Stimulated activated CD4-positive, alpha-beta T cell treated with anti-CD3 and anti-CD28 coated beads, Interleukin-4, amount 100 ng/mL, for 48 hours (primary cell): ENCODE measurements at places on chromosomes 7 and 10.

- no peak for DNase-seq
These were observed 4.8 kb upstream of the KCP start for GRCh38 chr7:128915271-128915819.

DNA sequence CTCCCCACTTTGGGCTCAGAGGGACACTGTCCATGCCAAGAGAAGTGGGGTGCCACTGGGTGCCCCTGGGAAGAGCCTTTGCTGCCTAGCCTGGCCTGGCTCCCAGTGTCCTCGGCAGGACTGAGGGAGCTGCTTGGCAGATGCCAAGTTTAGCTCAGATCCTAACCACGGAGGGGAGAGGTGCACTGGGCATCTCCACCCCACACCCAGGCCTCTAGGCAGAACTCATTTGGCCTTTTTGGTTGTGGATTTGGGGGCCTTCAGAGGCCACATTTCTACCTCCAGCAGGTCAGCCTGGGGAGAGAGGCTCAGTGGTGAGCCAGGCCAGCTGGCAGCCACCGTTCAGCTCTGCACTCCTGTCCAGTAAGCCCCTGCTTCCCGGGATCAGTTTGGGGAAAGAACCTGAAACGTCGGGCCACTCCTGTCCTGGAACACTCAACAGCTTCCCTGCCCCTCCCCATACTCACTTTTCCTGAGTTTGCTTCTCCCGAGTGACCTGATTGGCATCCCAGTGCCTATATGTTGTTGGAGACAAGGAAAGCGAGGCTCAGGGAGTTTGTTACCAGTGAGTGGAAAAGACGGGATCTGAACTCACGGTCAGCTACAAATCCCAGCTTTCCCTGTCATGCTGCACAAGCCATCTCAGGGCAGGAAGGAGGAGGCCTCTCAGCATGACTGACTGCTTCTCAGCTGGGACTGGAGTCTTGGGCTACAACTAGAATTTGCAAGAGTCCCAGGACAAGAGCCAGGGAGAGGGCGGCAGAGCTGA, 11.2 kb upstream of the CXCL12 start:
- no peak for DNase-seq

DNA sequence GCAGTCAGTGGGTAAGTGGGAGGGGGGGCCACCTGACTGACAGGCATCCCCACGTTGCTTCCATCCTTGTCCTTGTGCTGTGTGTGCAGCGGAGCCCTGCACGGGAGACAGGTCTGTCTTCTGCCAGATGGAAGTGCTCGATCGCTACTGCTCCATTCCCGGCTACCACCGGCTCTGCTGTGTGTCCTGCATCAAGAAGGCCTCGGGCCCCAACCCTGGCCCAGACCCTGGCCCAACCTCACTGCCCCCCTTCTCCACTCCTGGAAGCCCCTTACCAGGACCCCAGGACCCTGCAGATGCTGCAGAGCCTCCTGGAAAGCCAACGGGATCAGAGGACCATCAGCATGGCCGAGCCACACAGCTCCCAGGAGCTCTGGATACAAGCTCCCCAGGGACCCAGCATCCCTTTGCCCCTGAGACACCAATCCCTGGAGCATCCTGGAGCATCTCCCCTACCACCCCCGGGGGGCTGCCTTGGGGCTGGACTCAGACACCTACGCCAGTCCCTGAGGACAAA, 24.8 kb downstream of the TBATA start:
- no peak for DNase-seq

DNA sequence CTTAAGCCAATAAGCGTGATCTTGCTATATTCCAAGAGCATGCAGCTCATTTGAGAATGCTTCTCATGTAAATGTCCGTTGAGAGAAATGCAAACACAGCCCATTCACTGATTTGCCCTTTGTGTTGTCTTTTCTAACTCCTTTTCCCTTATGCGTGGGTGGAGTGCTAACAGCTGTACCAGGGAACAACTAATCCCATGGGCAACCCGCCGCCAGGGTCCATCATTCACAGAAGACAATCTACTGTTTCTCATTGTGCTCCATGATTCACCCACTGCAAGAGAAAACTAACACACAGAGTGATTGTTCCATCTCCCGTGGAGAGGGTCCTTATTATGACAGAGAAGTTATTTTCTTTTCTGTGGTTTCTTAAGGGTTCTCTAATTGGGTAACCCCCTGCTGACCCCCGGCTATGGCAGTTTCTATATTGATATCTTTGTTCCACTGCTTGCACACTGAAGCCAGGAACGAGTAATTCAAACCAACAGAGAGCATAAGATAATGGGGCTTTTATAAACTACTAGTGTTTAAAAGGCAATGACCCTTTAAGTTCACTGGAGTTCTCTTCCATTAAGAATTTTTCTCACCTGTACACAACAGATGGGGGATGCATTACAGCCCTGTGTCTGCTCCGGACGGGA, 298.7 kb downstream of the BAMBI start:
- DNase-seq = no peak

GRCh38 chr7:147570390-147570789, 1020.2 kb upstream of the C7orf33 start:
- DNase-seq = no peak

GRCh38 chr7:37352974-37353948, 95.4 kb downstream of the ELMO1 start:
- peak; percentile 61 for DNase-seq

- no peak for DNase-seq
These were observed 60.1 kb downstream of the ZRANB1 start for GRCh38 chr10:125002047-125002422.

GRCh38 chr10:127952918-127953317, 46.0 kb downstream of the PTPRE start:
- no peak for DNase-seq

GRCh38 chr7:79300573-79300972, 152.9 kb downstream of the MAGI2 start:
- no peak for DNase-seq

DNA sequence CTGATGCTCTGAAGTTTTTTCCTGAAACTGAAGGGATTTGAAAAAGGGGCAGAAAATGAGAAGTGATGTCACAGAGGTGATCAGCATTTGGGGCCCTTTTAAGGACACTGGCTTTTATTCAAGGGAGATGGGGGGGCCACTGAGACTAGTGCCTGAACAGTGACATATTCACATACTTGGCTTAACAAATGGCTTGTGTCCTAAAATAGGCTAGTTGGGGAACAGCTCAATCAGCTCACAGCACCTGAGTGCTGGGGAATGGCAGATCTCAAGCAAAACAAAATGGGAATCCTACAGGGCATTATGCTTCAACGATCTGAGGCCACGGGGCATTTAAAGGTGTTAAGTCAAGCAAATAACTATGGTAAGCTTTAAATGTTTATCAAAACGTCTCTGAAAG, 90.1 kb downstream of the UBE2H start:
- DNase-seq = no peak

- DNase-seq = no peak
These were observed 438.6 kb downstream of the TNS3 start for GRCh38 chr7:47143339-47143738.

GRCh38 chr7:139600306-139600705, 76.8 kb downstream of the CLEC2L start:
- DNase-seq = no peak

GRCh38 chr7:75977743-75978142, 16.7 kb downstream of the TMEM120A start:
- DNase-seq = no peak

DNA sequence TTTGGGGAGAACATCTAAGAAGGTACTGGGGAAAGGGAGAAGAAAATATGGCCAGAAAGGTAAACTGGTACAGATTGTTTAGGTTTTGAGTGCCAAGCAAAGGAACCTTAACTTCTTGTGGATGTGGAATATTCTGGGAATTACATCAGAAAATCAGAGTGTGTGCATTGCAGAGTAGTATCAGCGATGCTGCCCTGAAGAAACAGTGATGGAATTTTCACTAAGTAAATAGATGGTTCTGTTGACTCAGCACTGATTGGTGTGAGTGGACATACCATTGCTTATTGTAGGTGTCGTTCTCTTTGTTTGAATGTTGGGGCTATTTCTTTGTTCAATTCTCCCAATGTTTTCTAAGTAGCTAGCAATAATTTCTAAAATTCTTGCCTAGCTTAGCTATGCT, 24.4 kb upstream of the AKR1B1 start:
- no peak for DNase-seq

GRCh38 chr7:118281196-118281595, 56.7 kb downstream of the ANKRD7 start:
- no peak for DNase-seq

DNA sequence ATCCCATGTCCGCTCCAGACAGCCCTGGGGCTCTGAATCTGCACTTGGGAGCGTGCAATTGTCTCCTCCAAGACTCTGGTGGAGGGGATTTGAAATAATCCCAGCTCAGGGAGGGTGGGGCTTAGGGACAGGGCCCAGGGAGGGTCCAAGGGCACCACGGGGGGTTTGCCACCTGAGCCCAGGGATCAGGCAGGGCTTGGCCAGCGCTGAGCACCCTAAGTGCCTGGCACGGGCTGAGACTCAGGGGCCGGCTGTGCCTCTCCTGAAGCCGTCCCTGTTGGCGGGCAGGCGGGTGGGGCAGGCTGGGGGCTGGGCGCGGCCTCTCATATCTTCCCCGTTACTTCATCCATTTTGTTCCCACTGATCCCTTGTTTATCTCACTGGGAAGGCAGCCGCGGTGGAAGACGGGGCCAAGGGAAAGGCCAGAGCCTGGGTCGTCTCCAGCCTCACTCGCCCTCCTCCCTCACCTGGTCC, 41.8 kb upstream of the ELN start:
- DNase-seq = no peak

DNA sequence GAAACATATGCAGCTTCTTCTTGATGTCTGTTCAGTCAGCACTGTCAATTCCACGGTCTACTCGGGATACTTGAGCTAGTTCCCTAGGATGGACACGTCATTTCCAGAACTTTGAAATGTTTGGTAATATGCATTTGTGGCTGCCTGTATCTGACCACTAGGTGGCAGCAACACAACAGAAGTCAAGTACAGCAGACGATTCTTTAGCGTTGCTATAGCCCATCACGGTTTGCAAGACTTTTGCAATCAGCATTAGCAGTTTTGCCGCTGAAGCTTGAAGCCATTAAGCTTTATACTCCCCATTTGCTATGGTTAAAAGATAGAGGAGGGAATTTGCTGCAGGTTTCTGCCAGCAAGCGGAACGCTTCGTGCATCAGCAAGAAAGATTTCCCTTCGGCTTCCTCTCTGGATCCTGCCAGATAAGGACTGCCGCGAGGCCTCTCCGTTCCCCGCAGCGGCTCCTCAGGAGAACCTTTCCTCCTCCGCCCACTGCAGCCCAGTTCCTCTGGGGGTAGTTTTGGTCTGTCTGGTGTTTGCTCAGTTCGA, 63.5 kb downstream of the ABCC2 start:
- DNase-seq = peak; percentile 49

- no peak for DNase-seq
These were observed 289.9 kb upstream of the SP8 start for GRCh38 chr7:21076574-21076973.

DNA sequence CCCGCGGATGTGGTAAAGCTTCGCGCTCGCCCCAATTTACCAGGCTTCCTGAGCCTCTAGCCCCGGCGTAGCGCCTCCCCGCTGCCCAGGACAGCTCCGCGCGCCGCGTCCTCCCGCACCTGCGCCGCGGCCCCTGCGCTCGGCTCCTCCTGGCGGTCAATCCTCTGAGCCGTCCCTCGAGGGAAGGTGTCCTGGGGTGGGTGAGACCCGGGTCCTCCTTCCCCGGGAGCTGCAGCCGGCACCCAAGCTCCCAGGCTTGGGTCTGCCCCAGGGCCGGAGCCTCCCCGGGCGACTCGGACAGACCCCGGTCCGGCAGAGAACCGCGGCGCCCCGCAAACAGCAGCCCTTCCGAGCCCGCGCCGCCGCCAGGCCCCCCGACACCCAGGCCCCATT, 512 bp downstream of the OSBPL3 start:
- peak; percentile 66 for DNase-seq

DNA sequence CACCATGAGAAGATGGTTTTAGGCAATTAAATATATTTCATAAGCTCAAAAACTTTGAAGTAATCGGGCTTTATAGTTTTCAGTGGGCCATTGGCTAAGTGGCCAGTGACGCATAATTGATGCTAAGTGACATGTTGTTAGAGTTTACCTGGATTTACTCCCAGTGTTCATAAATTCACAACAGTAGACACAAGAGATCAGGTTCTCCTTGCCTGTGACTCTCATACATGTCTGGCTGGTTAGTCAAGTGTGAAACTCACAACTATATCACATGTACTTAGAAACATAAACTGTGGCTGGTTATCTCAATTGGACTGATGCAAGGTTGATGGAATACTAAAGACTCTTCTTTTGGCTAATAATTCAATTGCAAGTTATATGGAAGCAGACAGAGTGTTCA, 26.2 kb downstream of the ASB15 start:
- DNase-seq = no peak

GRCh38 chr7:29066641-29067040, 79.7 kb downstream of the CPVL start:
- DNase-seq = no peak

DNA sequence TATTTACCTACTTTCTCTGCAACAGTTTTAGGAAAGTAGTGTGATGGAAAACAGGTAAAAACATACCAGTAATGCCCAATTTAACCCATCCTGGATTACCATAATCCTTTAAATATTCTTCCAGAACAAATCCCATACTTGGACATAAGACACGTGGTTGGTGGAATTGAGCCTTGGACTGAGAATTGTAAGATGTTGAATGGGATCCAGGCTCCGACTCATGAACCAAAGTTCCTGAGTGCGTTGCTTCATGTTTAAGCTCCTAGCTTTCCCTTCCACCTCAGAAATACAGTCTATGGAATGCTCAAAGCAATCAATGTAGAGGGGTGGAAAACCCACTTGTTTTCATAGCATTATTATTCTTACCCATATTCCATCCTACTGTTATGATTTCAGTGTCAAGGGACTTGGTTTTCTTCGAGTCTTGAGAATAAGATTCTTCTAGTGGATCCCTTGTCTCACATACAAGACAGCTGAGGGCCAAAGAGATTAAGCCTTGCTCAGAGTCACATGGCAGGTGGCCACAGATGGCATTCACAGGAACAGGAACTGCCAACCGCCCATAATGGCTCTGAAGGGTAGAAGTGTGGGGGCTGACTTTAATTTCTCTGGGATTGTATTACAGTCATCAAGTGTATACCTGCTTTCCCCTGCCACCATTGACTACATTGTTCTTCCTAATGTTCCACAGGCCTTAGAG, 171.2 kb downstream of the GFRA1 start:
- DNase-seq = no peak

DNA sequence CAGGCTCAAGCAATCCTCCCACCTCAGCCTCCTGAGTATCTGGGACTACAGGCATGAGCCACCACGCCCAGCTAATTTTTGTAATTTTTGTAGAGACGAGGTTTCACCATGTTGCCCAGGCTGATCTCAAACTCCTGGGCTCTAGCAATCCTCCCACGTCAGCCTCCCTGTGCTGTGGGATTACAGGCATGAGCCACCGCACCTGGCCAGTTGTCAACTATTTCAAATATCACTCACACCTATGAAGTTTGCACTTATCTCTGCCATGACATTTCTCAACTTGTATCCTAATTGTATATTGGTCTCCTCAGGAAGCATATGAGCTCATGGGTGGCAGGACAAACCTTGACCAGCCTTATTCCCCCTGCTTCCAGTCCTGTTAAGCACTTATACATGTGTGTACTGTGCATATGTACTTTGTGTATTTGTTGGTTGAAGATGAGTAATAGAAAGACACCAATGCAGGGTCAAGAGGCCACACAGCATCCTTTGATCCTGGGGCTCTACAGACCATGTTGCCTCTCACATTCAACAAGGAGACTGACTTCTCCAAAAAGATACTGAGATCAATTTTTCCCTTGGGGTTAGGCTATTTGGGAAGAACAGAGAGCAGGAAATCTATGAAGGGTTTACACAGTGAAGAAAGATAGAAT, 82.2 kb downstream of the SLC16A9 start:
- no peak for DNase-seq
